ENCODE measurements at places on chromosomes 2 and 18.

DNA sequence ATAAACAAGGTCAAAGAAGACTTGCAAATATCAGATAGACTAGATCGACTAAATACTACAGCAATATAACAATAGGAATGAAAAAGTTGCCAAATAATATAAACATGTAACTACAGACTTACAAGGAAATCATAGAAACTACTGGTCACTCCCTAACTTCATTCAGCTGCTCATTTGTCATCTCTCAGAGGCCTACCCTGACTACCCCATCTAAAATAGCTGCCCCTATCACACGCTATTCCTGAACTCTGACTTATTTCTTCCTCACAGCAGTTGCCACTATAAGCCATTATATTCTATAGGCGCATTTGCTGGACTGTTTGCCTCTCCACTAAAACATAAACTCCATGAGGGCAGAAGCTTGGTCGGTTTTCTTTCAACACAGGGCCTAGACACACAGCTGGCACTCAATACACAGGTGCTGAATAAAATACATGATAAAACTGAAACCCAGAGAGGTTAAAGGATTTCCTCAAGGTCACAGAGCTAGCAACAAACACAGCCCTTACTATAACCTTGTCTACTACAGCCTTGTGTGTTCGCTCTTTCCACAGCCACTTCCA is 1.8 kb downstream of the STRN start:
- DNase-seq: no peak

- no peak for DNase-seq
Observed at GRCh38 chr2:72423756-72424155, 276.1 kb upstream of the CYP26B1 start.

GRCh38 chr2:170139276-170139967 is 38.5 kb upstream of the MYO3B start:
- no peak for DNase-seq

DNA sequence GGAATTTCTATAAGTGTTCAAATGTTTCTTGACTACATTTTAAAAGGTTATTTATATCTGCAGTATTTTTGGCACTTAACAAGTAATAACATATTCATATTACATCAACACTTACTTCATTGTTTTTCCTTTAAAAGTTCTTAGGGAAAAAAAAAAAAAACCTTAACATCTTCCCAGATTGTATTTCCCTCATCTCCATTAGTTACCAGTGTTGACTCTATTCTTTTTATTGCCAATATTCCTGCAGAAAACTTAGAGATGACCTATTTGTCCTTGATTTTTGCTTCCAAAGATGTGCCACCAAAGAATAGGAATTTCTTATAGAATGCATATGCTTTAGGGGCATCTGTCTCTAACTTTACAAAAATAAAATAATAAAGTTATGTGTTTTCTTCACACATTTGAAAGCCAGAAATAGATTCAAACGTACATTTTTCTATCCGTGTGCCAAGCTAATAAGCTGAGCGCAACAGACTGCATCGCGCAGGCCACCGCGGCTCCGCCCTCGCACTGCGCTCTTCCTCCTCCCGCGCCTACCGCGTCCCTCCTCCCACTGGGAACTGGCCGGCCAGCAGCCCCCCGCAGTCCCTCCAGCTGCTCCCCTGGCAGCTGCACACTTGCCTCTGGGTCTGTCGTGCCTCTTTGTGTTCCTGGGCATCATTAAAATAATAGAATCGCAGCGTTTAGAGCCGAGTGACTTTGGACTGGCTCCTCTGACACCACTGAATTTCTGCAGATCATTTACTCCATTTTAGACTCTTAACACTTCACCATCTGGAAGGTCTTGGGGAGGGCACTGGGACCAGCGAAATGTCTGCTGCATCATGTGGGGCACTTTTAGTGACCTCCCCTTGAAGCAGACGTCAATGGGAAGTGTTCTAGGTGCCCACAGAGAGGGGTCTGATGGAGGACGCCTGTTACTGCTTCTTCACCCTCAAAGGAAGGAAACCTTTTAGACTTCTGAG is 21.2 kb upstream of the NAB1 start:
- DNase-seq: peak; percentile 68

GRCh38 chr2:203492965-203493364 is 42.1 kb downstream of the RAPH1 start:
- DNase-seq: no peak

- DNase-seq: no peak
Observed at GRCh38 chr2:62938126-62938525, 112.5 kb upstream of the OTX1 start.

- DNase-seq: no peak
Observed at GRCh38 chr2:216312441-216312840, 59.8 kb downstream of the MARCHF4 start.

GRCh38 chr2:234330902-234331301 is 166.0 kb downstream of the ARL4C start:
- no peak for DNase-seq

GRCh38 chr18:50151926-50152325 is 43.0 kb downstream of the MYO5B start:
- no peak for DNase-seq

DNA sequence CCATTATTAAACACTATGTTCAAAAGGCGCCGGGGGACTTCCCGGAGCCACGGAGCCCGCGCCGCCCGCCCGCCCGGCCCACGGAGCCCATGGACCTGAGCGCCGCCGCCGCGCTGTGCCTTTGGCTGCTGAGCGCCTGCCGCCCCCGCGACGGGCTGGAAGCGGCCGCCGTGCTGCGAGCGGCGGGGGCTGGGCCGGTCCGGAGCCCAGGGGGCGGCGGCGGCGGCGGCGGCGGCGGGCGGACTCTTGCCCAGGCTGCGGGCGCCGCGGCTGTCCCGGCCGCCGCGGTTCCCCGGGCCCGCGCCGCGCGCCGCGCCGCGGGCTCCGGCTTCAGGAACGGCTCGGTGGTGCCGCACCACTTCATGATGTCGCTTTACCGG is 197 bp downstream of the GDF7 start:
- DNase-seq: no peak

DNA sequence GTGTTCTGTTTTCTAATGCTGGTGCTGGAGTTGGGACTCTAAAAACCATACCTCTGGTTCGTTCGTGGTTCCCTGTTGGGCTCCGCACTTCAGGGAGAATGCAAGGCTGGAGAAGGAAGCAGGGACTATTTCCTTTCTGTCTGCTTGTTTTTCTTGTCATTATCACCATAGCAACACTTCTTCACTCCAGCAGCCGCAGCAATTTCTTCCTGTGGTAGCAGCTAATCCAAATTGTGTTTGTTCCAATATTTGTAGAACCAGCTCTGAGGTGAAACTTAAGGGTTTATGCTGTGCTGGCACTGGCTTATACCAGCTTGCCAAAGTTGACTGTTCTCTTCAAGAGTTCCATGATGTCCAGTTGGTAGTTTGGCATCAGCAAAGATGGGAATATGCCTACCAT is 301.4 kb upstream of the SYT4 start:
- no peak for DNase-seq

GRCh38 chr2:37343537-37344434 is 644 bp upstream of the QPCT start:
- DNase-seq: no peak

DNA sequence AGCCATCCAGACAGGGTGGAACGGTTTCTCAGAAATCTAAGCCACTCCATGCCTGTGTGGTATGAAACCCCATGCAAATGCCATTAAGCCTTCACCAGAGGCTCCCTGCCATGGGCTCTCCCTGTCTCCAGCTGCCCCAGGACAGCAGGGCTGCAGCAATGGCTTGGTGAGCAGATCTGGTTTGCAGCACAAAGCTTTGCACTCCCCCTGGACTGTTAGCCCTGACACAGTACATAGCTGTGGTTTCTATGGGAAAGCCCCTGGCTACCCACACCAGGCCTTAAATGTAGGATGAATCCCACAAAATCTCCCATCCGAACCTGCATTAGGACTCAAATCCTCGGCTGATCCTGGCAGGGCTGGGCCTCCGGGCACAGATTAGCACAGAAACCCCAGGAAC is 291.6 kb downstream of the TNS1 start:
- DNase-seq: no peak

DNA sequence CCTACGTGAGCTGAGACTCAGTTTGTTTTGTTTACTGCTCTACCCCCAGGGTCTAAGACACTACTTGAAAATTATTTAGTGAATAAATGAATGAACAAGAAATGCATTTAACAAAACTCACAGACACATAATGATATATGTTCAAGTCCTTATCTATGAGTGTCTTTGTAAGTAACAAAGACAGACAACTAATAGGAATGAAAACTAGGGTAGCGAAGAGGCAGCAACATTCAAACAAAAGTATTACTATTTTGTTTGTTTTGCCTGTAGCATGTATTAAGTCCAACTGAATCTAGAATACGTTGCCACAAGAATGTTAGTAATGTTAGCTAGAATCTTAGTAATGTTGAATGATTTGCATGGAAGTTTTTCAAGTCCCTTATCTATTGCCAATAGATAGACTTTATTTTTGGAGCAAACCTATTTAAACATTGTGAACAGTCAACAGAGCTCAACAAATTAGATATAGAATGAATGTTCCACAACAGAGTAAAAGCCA is 144.8 kb upstream of the VWC2L start:
- no peak for DNase-seq

DNA sequence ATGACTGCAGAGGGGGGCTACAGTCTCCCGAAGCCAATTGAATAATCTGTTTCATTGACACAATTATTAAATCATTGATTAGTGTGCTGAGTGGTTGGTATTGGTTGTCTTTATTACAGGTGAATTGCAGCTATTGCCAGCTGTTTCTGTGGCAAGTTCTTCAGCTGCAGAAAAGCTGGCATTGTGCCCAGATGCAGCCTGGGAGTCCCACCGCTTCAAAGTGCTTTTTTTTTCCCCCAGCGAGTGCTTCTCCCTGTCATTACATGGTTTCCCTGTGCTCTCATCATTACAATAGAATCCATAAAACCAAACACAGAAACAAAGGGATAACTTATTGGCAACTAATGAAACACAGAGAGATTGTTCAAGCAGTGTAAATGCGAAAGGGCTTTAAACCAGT is 164.7 kb downstream of the GRB14 start:
- peak; percentile 63 for DNase-seq

DNA sequence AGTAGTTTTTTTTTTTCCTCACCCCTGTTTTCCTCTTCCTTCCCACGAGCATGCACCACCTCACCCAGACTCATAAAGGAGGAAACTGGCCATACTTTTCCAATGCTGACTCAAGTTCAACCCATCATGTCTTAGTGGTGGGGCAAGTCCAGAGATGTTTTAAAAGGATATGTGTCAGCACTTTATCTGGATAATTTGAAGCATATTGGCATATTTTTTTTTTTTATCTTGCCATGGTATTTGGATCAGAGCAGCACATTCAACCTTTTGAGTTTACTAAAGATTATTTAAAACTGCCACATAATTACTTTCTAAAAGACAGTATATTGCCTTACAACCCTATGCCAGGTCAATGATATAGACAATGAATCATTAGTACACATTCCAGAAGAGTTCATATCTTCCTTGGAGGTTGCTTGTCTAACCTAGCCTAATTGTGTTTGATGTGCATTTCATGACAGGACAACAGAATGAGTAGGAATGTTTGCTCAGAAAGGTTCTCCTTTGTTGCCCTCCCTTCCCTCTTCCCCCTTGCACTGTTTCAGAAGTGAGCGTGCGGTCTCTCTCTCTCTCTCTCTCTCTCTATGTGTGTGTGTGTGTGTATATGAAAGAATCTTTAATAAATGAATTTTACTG is 950.7 kb upstream of the FAM98A start:
- no peak for DNase-seq

DNA sequence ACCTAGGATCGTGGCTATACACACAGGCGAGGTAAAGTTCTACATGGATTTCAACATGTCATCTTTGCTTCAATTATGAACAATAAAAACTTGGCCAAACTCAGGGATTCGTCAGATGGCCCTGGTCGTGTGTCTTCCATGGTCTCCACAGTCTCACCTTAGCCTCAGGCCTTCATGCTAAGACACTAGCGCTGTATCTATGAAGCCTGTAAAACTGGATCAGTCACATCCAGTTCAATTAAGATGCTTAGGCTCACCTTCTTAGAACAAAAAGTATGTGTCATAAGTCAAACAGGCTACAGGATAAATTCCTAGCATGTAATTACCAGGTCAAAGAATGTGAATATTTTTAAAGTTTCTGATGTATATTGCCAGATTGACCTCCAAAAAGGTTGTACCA is 113.7 kb upstream of the NRP2 start:
- no peak for DNase-seq
